CD8-positive, alpha-beta memory T cell (primary cell): ENCODE measurements at places on chromosomes 2 and 18. TPM values are rescaled to one million over a fixed set of nuclear protein-coding genes. Genes with fewer than 3 reads are reported as not detected.

Gene RAB6C
- 0.09 TPM for total RNA-seq

Gene ERBB4
- not detected for total RNA-seq

Gene EFHD1
- total RNA-seq: 0.33 TPM

Gene CNGA3
- total RNA-seq: not detected

Gene CDC42EP3
- total RNA-seq: 37.1 TPM

Gene PLA2R1
- total RNA-seq: not detected

Gene FBXO48
- total RNA-seq: 1.6 TPM

Gene FSIP2
- not detected for total RNA-seq

Gene LOXL3
- 1.2 TPM for total RNA-seq

DNA sequence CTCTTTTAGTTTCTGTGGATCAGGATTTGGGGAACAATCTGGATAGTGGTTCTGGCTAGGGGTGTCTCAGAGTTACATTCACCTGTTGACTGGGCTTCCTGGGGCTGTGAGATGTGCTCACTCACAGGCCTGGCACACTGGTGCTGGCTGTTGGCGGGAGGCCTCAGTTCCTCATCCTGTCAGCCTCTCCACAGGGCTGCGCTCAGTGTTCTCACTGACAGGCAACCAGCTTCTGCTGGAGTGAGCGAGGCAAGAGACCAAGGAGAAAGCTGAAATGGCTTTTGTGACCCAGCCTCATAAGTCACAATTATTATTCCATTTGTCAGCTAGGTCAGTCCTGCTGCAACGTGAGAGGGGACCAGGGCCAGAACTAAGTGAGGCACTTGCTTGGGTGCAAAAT lies 180.6 kb upstream of the GLI2 start:
- DNase-seq: no peak
- H3K36me3 ChIP-seq: no peaks in the 10 kb centered on the region
- no peaks in the 10 kb centered on the region for H3K27me3 ChIP-seq
- H3K4me3 ChIP-seq: no peak overlapping the region
- H3K27ac ChIP-seq: no peak overlapping the region

DNA sequence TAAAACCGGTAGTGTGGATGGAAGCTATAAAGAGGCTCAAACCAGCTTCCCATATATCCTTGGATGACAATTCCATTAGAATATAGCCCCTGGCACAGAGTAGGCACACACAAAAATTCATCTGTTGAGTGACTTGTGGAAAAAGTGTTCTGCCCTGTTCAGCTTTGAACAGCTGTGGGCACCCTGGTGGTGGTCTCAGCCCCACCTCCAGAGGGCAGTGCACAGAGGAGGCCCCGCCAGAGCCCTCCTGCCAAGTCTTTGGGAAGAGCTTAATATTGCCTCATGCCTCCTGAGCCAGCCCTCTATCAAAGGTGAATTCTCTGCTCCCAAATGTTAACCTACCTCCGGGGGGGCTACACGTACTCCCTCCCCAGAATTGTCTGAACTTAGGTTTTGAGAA lies 30.4 kb downstream of the EPAS1 start:
- no peaks in the 10 kb centered on the region for H3K4me1 ChIP-seq
- no peak overlapping the region for H3K27ac ChIP-seq
- no peak overlapping the region for H3K4me3 ChIP-seq
- no peaks in the 10 kb centered on the region for H3K27me3 ChIP-seq
- no peak for DNase-seq
- no peaks in the 10 kb centered on the region for H3K36me3 ChIP-seq

GRCh38 chr2:181304011-181304844 lies 153.0 kb upstream of the ITGA4 start:
- DNase-seq: no peak
- no peaks in the 10 kb centered on the region for H3K27me3 ChIP-seq
- H3K36me3 ChIP-seq: no peaks in the 10 kb centered on the region
- H3K4me3 ChIP-seq: peak overlapping the region; percentile 3

- H3K27me3 ChIP-seq: no peaks in the 10 kb centered on the region
- DNase-seq: no peak
- no peaks in the 10 kb centered on the region for H3K36me3 ChIP-seq
Measured at GRCh38 chr2:162065767-162066166, 8.2 kb downstream of the DPP4 start.

- H3K4me1 ChIP-seq: no peaks in the 10 kb centered on the region
- no peak overlapping the region for H3K4me3 ChIP-seq
- no peak for DNase-seq
- no peak overlapping the region for H3K27ac ChIP-seq
- no peaks in the 10 kb centered on the region for H3K36me3 ChIP-seq
- H3K27me3 ChIP-seq: no peaks in the 10 kb centered on the region
Measured at GRCh38 chr2:47558116-47558767, 155.3 kb downstream of the MSH2 start.

DNA sequence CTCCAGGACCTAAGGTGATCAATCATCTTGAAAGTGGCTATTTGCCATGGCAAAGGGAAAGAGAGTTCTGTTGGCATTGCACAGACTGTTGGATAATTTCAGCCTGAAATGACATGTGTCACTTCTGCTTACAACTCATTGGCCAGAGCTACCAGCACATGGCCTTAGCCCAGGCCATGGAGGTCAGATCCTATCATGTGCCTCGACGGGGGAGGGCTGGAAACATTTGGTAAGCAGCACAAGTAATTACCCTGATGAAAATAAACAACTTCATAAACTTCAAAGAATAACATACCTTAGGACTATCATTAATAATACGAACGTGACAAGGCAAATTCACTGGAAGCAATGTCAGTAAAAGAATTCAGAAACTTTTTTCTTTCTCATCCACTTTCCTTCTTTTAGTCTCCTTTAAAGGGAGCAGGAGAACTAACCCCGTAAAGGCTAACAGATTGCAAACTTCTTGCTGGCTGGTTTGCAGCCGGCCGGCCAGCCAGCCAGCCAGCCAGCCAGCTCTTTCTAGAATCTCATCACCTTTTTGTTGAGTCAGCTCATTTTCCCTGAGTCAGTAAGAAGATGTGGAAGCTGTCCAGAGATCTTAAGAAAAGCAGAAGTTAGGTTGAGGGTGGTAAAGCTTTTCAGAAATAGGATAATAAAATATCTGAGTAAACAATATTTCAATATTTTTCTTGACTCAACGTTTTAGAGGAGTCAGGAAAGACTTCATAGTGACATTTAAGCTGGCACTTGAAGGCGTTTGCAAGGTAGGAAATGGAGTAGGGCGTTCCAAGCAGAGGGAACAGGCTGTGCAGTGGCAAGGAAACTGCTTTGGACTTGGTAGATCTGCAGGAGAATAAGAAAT lies 31.9 kb downstream of the CNRIP1 start:
- no peaks in the 10 kb centered on the region for H3K27me3 ChIP-seq
- DNase-seq: no peak
- H3K27ac ChIP-seq: no peak overlapping the region
- H3K36me3 ChIP-seq: no peaks in the 10 kb centered on the region

DNA sequence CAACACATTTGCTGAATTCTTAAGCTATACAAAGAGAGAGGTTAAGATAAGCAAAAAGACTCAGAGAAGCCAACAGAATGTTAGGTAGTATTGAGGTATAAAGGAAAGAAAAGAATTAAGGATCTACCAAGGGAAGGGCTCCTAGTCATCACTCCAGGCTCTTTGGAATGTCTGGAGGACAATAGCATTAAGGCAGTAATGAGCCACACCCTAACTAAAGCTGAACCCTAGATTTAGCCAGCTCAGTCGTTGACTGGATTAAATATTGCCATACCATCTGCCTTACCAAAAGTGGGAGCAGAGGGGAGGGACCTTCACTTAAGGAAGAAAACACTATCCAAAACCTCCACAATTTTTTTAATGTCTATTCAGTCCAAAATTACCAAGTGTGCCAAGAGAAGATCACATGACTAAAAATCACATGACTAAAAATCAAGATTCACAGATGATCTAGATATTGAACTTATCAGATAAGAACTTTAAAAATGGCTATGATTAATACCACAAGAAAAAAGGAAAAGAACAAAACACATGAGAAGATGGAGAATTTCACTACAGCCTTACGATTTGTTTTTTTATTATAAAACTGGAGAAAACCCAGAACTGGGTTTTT lies 59.7 kb downstream of the EXOC6B start:
- no peaks in the 10 kb centered on the region for H3K27me3 ChIP-seq
- DNase-seq: no peak
- no peaks in the 10 kb centered on the region for H3K36me3 ChIP-seq

DNA sequence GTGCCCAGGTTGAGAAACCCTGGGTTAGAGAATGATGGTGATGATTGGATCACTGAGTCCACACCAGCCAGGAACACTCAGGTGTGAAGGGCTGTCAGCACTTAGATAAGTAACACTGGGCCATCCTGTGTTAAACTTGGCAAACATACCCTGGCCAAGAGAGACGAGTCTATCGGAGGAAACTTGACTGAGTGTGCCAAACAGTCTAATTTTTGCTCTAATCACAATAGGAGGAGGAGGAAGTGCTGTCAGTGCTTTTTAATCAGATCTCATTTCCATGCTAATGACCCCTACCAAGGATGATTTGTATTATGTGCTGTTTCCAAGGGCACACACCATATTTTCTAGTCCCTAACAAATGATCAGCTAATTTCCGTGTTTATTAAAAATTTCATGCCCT lies 63.8 kb upstream of the SEC11C start:
- no peak for DNase-seq
- no peaks in the 10 kb centered on the region for H3K4me1 ChIP-seq
- H3K4me3 ChIP-seq: no peak overlapping the region
- H3K27me3 ChIP-seq: no peaks in the 10 kb centered on the region
- H3K27ac ChIP-seq: no peak overlapping the region
- H3K36me3 ChIP-seq: no peaks in the 10 kb centered on the region

- H3K36me3 ChIP-seq: no peaks in the 10 kb centered on the region
- no peaks in the 10 kb centered on the region for H3K27me3 ChIP-seq
- no peaks in the 10 kb centered on the region for H3K4me1 ChIP-seq
- no peak overlapping the region for H3K27ac ChIP-seq
Measured at GRCh38 chr18:62045316-62045715, 141.5 kb downstream of the PIGN start.

GRCh38 chr2:239289545-239289944 lies 111.3 kb downstream of the HDAC4 start:
- no peak for DNase-seq
- H3K4me1 ChIP-seq: peaks cover 81% of the 10 kb centered on the region
- peak overlapping the region; percentile 38 for H3K4me3 ChIP-seq
- peak overlapping the region; percentile 41 for H3K27ac ChIP-seq

DNA sequence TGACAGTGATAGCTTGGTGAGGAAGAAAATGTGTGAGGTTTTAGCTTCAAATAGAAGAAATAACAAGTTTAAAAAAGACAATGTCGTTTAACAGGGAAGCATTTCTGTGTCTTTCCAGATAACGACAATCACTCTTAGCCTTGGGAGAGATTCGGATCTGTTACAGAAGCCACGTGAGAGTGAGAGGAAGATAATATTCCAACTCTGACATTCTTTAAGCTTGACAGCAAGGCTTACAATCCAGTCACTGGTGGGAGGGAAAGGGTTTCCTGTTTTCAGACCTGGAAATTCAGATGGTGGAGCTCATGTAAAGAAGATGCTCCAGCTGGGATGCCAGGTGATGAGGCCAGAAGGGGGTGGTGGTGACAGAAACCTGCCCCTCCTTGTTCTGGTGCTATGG lies 30.8 kb downstream of the FBXO48 start:
- no peak for DNase-seq
- H3K36me3 ChIP-seq: no peaks in the 10 kb centered on the region
- no peaks in the 10 kb centered on the region for H3K27me3 ChIP-seq
- H3K4me3 ChIP-seq: no peak overlapping the region
- H3K27ac ChIP-seq: no peak overlapping the region

DNA sequence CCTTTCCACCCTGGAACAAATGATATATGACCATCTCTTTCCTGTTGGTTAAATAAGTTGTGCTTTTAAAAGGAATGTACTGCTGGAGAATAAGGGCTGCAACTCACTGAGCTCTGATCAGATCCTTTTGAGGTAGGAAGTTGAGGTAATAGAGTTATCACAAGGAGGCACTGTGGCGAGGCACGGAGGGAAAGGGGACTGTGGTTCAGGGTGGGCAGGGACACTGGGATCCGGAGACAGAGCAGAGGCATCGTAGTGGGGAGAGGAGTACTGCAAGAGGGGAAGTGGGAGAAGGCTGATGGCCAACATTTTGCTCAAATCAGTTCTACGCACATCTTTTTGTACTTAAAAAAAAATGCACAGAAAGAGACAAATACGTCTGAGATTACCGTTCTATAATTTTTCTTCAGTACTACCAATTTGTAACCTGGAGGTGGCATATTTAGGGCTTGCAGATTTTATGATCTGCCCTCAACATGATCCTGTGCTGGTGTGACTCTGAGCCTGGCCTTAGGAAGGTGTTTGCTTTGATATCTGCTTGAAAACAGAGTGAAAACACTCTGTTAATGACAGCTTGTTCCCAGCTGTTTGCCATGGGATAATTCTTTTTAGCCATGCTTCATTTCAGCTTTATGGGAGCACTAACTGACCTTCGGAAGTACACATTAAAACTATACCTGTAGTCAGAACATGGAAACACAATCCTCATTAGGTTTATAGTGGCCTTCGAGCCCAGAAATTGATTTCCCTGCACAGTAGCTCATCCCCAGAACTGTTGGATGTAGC lies 168.1 kb downstream of the KCNE4 start:
- H3K27ac ChIP-seq: no peak overlapping the region
- H3K27me3 ChIP-seq: no peaks in the 10 kb centered on the region
- H3K36me3 ChIP-seq: no peaks in the 10 kb centered on the region
- DNase-seq: no peak

DNA sequence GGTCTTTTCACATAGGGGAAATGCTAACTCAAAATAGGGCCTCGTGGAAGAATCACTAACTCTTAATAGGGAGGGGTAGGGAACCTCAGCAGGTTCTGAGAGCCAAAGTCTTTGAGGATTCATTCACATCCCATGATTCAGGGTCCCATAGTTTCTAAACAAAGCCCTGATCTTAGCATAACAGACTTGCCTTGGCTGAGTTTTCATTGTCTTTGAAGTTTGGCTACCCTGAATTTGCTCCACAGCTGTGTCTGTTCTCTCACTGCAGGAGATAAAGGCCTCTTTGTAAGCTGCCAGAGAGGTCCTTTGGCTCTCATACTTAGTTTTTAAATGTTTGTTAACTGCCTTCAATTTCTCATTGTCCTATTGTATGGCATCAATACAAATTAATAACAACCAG lies 54.5 kb downstream of the ZDBF2 start:
- no peaks in the 10 kb centered on the region for H3K4me1 ChIP-seq
- H3K4me3 ChIP-seq: no peak overlapping the region
- DNase-seq: no peak
- no peaks in the 10 kb centered on the region for H3K27me3 ChIP-seq
- H3K27ac ChIP-seq: no peak overlapping the region
- no peaks in the 10 kb centered on the region for H3K36me3 ChIP-seq

DNA sequence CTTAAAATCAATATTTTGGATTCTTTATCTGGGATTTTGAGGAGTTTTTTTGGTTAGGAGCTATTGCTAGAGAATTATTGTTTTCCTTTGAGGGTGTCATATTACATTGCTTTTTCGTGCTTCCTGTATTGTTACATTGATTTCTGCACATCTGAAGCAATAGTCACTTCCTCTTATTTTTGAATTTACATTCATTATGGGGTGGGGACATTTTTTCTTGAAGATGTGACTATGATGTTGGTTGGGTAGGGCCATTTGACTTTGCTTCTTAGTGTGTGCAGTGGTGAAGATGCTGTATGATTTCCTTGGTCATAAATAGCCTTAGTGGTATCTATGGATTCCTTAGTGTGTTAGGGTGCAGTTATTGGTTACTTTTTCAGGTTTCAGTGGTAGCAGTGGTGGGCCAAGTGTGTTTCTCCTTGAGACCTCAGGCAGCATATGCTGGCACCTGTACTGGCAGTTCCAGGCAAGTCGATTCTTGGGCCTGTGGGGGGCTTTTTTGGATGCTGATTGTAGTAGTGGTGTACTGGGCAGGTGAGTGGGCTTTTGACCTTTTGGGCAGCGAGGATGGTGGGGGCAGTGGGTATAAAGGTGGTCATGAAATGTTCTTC lies 61.8 kb downstream of the ARHGAP25 start:
- no peak overlapping the region for H3K27ac ChIP-seq
- peaks cover 43% of the 10 kb centered on the region for H3K36me3 ChIP-seq
- no peak for DNase-seq
- H3K4me1 ChIP-seq: peaks cover 81% of the 10 kb centered on the region
- H3K4me3 ChIP-seq: peak overlapping the region; percentile 33
